Small intestine (tissue), 16 donors: ENCODE measurements at places on chromosomes 12 and 14.
A peak's percentile ranks its signal among the peaks of the same experiment; 100 is the strongest.

- no peak for DNase-seq
Measured at GRCh38 chr14:63290741-63291430, 27.8 kb downstream of the GPHB5 start.

GRCh38 chr12:52014567-52015530 is 8.1 kb downstream of the TAMALIN start:
- DNase-seq, result peak; percentile 50

DNA sequence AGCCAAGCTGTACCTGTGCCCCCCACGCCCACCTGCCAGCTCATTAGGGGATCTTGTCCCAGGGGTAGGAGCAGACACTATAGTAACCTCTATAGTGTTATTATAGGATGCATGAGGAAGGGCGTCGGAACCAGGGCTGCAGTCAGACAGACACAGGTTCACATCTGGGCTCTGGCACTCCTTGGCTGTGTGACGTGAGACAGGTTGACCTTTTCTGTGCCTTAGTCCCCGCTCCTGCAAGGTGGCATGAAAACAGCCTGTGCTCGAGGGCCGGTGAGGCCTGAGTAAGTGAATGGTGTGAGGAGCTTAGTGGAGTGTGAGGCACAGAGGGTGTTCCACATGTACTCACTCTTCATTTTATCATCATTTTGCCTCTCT is 19.0 kb downstream of the ASB2 start:
- DNase-seq, result no peak

DNA sequence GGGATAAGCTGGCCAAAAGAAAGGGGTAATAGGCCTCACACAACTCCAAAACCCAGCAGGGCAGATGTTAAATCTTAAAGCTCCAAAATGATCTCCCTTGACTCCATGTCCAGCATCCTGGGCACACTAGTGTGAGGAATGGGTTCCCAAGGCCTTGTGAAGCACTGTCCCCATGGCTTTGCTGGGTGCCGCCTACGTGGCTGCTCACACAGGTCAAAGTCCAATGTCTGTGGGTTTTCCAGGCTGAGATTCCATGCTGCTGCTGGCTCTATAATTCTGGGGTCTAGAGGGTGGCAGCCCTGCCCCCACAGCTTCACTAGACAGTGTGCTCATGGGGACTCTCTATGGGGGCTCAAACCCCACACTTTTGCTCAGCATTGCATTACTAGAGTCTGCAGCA is 145.3 kb upstream of the GRIN2B start:
- peak; percentile 31 for DNase-seq

- DNase-seq, result no peak
Measured at GRCh38 chr12:120843472-120843871, 60.7 kb downstream of the SPPL3 start.

GRCh38 chr14:38593476-38593875 is 337.6 kb upstream of the CLEC14A start:
- DNase-seq, result no peak

- no peak for DNase-seq
Measured at GRCh38 chr12:94602024-94602423, 48.3 kb downstream of the TMCC3 start.

DNA sequence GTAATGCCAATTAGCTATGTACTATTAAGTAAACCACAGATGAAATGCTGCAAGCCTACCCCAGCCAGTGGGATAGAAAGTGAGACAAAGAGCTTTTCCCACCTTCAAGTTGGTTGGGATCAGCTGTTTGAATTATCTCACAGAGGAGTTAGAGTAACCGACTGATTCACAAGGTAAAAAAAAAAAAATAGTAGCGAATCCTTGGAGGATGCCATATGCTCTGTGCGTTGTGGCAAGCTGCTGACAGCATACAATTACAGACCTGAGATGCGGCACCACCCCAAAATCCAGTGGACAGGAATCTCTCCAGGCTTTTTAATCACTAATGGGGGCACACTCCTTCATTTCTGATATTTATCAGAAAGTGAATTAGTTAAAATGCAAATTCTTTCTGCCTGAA is 157.0 kb upstream of the RMST start:
- no peak for DNase-seq

DNA sequence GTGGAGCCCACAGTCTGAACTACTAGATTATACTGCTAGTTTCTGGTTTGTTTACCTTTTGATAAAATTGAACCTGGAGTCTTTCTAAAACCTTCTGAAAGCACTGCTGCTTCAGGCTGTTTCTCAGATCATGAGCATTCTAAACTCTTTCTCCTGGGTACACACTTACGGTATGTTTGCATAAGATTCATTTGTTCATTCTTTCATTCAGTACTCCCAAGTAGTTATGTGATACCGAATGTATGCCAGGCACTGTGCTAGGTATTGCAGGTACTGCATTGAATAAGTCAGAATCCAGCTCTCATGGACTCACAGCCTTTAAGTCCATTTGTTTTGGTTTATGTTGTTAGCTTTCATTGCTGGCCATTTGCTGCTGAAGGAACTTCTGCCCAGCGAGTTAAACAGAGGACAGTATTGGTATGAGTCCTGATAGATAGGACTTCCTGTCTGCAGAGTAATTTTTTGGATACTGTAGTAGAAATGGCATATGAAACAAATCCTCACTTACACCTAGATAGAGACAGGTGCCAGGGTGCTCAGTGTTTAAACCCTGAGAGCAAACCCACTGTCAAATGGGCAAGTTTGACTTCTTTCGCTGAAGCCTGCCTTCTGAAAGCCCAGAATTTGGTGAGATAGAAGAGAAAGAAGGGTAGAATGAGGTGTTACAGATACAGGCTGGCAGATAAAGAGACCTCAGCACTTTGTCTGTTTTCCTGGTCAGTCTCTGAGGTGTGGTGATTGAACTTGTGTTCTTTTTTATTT is 2.1 kb downstream of the SUSD6 start:
- DNase-seq, result no peak

DNA sequence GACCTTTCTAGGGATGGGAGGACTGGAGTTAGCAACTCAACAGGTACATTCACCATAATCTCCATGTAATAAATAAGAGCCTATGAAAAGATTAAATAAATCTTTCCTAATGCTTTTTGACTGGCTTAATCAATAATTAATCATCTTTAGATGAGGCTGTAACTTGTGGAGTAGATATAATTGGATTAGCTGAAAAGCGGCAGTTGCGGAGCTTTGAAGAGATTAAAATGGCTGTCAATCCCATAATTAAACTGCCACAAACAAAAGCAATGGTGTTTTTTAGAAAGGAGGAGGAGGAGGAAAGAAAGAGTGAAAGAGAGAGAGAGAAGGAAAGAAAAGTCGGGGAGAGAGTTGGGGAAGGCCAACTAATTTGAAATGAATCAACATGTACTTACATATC is 70.7 kb upstream of the TMEM263 start:
- no peak for DNase-seq

- no peak for DNase-seq
Measured at GRCh38 chr14:105330491-105330895, 15.9 kb downstream of the PACS2 start.

- peak; percentile 17 for DNase-seq
Measured at GRCh38 chr12:50016501-50017475, 8.5 kb downstream of the RACGAP1 start.

- no peak for DNase-seq
Measured at GRCh38 chr12:106128585-106129328, 10.0 kb downstream of the NUAK1 start.

- DNase-seq, result no peak
Measured at GRCh38 chr14:67510836-67511235, 22.3 kb upstream of the PLEKHH1 start.

DNA sequence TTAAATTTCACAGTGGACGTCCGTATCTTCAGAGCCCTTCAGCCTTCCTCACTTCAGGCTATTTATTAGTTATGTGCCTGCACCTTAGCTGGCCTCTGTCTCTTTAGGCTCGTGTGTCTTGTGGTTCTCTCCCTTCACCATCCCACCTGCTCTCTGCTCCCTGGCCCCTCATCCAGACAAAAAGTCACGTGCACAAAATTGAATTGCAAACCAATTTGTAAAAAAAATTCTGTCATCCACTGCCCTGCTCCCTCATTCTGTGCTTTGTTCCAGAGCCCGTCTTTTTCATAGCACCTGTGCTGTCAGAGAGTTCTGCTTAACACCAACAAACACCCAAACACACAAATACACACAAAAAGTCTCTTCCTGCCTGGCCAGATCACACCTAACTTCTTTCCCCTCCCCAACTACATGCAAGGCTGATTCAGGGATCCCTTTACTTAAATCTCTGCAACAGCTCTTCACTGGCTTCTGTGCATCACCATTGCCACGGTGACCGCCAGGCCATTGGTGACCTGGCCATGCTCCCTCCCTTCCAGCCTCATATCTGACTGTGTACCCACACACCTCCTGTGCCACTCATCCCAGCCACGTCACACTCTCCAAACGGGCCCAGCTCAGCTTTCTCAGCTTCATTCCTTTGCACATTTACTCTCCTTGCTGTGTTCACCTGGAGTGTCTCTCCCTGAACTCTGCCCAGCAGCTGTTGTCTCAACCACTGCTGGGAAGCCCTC is 205.7 kb downstream of the TTC8 start:
- DNase-seq, result no peak

DNA sequence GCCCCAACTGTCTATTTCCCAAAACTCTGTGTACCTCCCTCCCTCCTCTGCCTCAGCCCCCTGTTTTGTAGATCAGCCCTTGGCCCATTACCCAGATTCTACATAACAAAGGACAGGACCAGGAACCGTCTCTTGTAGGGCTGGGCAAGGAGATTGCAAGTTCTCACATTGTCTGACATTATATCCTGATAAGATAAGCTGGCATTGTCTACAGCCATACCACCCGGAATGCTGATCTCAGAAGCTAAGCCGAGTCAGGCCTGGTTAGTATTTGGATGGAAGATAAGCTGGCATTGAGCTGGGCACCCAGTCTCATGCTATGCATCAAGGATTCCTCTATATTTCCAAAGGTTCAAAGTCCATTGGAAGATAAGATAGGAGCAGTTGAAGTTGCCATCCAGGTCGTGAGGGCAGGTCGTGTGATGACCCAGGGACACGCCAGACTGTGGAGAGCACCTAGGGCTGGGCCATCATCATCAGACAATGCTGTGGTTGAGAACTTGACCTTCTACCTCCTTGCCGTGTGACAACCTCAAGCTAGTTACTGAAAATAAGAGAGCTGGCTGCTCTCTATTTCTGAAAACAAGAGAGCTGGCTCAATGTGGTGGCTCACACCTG is 29.5 kb downstream of the PHETA1 start:
- DNase-seq, result peak; percentile 46

DNA sequence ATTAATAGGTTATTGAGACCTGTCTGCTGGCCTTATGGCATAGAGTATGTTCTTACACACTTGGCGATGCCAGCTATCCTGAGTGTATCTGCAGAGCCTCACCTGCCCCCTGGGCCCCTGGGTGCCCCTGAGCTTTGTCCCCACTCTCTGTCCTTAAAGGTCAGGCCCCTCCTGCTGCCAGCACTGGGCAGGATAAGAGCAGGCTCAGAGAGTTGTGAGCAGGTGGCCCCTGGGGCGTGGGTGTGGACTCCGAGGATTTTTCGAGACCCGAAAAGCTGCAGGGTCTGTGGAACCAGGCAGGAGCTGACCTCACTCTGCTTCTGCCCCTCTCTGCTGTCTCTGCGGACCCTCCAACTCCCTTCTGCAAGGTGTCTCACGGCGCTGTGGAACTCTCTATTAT is 8.2 kb downstream of the HIP1R start:
- no peak for DNase-seq

- no peak for DNase-seq
Measured at GRCh38 chr12:76568888-76569551, 9.4 kb upstream of the OSBPL8 start.

GRCh38 chr14:65496178-65496993 is 83.9 kb downstream of the FUT8 start:
- DNase-seq, result no peak

DNA sequence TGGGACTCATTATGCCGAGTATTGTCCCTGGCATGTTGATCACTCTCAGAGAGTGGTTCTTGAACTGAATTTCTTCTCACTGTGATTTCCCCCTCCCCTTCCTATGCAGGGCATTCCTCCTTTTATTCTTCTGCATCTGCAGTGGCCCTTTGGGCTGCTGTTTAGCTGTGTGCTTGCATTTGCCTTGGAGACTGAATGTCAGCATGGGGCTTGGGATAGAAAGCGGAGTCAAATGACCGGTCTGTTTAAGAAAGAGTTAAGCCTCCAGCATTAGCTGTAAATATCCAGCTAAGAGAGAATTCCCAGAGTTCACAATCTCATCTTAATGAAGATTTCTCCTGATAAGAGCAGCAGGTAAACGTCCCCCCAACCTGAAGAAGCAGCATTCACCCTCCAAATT is 65.6 kb upstream of the RMST start:
- DNase-seq, result no peak

DNA sequence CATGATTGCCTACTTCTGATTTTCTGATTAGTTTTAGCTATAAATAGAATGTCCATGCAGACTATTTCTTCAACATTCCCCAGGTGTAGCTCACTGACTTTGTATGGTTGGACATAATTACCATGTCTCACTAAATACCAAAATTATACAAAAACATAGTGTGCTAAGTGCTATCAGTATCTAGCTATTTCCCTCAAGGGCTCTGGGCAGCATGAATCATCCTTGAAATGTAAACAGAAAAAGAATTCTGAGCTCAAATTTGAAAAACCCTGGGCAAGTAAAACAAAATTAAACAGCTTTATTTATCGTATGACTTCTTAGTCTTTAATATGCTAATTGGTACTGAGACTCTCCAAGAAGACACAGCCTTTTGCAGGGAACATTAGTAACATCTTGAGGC is 82.9 kb downstream of the SPATA7 start:
- DNase-seq, result no peak

GRCh38 chr14:89574420-89574819 is 157.4 kb upstream of the FOXN3 start:
- no peak for DNase-seq

DNA sequence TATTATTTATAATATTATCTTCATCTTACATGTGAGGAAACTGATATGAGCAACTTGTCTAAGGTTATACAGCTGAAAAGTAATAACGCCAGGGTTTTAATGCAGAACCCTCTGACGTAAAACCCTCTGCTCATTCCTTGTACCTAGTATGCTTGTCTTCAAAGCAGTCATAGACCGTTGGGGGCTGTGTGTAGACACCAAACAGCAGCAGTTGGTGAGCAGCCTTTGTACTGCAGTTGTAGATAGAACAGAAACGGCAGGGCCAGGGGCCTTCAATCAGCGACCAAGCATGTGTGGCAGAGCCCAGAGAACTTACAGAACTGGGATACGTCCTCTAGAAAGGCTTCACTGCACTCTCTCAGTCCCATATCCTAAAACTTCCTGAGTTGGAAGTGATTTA is 28.1 kb downstream of the EVL start:
- no peak for DNase-seq

GRCh38 chr14:50941151-50941550 is 3.1 kb downstream of the PYGL start:
- no peak for DNase-seq
